Left ventricle myocardium inferior (tissue), 1 donor: ENCODE measurements at places on chromosomes 4 and X. TPM values are rescaled to one million over a fixed set of nuclear protein-coding genes. Genes with fewer than 3 reads are reported as not detected.
A peak's percentile ranks its signal among the peaks of the same experiment; 100 is the strongest.

- peak; percentile 15 for DNase-seq
These were observed 513 bp downstream of the NHSL2 start for GRCh38 chrX:71910986-71911730.

DNA sequence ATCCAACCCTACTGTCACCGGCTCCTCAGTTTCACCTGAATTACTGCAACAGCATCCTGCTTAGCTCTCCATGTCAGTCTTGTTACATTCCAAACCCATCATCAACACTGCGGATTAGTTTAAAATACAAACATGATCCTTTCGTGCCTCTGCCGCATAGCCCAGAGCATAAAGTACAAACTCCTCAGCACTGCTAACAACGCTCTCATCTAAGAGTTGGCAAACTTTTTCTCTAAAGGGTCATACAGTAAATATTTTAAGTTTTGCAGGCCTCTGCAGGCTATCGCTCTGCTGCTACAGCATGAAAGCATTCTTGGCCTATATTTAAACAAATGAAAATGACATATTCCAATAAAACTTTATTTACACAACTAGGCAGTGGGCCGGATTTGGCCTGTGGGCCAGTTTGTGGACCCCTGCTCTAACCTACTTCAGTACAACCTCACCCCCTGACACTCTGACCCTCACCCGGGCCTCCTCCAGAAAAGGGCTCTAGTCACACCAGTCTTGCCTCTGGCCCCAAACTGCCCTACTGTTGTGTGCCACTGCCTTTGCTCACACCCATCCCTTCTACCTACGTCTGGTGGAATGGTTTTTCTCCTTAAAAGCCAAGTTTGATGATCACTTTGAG lies 7.2 kb downstream of the STX18 start:
- no peak for DNase-seq

GRCh38 chr4:56445699-56446098 lies 9.6 kb downstream of the PAICS start:
- DNase-seq: no peak

DNA sequence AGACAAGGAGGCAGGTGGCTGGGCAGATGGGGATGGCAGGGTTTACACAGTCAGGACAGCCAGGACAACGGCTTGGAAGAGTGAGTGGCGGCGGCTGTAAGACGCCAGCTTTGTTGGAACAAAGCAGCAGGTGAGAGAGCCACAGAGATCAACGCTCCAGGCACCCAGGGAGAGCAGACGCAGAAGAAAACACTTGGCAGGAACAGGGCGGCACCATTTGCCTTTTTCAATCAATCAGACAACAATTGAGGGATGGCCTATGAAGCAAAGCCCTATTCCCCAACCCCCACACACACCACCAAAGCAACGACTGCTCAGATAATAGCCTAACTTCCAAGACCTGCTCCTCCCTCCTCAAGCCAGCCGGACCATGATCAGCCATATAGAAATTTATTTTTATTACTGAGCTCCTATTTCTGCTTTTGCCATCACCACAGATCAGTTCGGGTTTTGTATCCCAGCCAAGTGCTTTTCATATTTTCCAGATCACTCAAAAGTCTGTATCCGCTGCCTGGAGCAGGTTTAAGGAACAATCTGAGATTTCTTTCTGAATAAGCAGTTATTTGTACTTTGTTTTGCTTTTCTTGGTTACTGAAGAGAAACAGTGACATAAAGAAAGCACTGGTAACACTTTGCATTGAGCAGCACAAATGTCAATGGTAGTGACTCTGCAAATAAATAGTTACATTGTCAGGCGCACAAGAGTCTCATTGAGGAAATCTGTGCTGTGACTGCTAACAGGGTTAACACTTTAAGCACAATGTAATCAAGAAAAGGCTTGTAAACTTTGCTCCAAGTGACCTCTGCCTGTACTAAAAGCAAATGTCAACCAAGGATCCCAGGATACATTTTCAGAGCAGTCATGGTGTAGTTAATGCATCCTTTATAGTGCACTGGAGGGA lies 81.8 kb upstream of the RBPJ start:
- no peak for DNase-seq

GRCh38 chr4:54658252-54659093 lies 716 bp downstream of the KIT start:
- peak; percentile 52 for DNase-seq

DNA sequence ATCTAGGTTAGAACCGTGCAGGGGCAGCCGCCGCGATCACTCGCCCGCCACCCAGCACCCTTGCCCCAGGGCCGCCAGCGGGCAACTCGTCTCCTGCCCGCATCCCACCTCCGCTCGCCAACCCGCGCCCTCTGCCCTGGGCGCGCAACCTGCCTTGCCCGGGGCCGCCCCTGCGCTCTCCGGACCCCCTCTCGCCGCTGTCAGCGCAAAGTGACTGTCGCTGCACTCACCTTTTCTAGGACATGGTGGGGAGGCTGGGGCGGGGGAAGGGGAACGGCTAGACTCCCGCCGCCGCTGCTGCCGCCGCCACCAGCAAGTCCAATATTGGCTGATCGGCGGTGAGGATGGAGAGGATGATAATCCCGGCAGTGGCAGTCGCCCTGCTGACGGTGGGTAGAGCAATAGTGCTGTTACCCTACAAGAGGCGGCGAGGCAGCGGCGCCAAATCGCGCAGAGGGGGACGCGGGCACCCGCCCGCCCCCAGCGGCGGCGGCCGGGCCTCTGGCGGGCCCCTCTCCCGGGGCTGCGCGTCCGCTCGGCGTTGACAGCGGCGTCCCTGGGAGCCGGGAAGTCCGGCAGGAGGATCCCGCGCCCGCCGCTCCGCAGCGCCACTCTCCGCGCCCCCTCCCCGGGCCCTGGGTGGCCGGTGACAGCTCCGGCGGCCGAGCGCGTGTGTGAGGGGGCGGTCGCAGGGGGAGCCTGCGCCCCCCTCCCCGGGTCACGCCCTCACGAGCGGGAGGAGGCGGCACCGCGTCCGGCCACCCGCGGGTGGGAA lies 2.3 kb upstream of the NR3C2 start:
- DNase-seq: peak; percentile 27

GRCh38 chrX:48800574-48801279 lies 1.1 kb upstream of the HDAC6 start:
- DNase-seq: no peak

DNA sequence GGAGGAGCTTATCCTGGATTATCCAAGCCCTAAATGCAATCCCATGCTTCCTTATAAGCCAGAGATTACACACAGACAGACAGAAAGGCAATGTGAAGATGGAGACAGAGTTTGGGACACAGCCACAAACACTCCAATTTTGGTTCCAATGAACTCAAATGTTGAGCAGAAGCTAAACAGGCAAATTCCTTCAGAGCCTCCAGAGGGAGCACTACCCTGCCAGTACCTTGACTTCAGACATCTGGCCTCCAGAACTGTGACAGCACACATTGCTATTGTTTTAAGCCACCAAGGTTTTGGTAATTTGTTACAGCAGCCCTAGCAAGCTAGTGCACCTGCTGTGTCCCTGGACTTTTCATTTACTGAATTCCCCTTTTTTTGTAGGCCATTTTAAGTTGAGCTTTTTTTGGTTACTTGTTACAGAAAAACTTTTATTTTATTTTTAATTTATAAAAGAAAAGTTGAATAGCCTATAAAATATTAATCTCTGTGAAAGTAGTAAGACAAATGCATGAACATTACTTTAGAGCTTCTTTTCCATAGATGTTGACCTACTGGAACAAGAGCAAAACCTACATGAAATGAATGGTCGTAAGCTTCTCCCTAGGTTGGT lies 33.4 kb upstream of the SRD5A3 start:
- DNase-seq: no peak

GRCh38 chrX:153973127-153974002 lies 811 bp downstream of the TMEM187 start:
- no peak for DNase-seq

- DNase-seq: peak; percentile 20
These were observed 182.1 kb upstream of the TET2 start for GRCh38 chr4:104964410-104965175.

DNA sequence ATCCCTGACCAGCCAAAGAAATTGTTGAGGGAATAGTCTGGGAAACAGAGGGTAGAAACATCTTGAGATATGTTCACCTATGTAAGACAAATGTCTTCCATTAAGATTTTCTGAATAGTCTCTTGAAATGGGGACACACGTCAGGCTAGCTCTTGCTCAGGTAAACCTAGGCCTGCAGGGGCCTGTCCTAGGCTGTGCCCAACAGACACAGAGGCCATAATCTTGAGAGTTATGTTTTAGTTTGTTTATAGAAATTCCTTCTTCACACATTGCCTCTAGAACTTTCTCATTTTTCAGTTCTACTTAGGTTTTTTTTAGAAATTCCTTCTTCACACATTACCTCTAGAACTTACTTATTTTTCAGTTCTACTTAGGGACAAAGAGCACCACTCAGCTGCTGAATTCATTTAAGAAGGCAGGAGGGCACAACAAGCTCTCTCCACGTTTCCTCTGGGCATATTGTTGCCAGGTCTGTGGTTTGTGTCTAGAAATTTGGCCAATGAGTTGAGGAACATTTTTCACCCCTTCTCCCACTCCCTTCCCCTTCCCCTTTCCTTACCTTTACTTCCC lies 94.9 kb downstream of the ARHGAP24 start:
- DNase-seq: no peak

DNA sequence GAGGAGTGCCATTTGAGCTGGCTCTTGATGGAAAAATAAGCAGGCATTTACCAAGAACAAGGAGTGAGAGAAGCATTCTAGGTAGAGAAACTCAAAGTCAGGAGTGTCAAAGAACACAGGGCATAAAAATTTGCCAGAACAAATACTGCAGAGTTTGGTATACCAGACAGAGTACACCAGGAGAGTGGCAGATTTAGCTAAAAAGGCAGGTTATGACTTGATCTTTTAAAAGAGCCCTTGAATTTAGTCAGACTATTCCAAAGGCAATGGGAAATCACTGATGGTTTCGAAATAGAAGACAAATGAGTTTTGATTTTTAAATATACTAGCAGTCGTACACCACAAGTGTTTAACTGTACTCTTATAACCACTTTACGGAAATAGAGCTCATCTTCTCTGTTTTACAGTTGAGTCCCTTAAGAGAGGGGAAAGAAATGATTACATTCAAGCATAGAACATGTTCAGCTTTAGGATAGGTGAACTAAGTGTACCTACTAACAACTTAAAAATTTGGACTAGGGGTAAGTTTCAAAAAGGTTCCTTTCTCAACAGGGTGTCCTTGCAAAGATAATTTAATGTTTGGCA lies 10.2 kb downstream of the UBE2D3 start:
- no peak for DNase-seq

DNA sequence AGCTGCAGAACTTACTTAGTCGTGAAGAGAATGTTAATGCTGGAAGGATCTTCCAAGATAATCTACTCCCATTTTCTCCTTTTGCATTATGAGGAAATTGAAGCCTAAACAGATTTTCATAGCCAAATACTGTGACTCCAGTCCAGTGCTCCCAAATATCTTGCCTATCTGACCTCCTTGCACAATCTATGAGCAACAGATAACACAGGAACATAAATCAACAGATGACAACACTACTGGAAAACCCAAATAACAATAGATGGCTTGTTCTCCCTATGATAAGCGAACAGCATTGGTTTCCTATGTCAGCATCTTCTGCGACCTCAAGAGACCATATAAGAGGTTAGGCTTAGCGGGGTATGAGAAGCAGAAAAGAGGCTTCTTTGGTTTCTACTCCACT lies 88.0 kb downstream of the CORIN start:
- DNase-seq: no peak

- DNase-seq: no peak
These were observed 100.5 kb upstream of the AADAT start for GRCh38 chr4:170190265-170190664.

DNA sequence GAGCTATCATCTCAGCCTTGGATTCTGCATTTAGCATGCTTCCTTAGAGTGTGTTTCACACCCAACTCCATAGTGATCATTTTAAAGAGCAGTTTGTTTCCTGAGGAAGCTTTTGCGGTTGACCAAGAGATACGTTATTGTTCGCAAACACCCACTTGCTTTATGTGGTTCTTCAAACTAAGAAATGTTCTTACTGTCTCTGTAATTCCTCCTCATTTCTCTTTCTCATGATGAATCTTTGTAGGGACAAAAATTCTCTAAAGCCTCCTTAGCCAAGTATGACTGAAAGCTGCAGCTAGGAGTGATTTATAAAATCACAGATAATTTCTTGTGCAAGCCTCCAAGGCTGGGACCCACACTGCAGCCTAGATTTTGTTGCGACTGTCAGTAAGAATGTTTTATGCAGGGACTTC lies 10.0 kb downstream of the TNIP3 start:
- DNase-seq: no peak

GRCh38 chr4:70938086-70938485 lies 35.9 kb downstream of the MOB1B start:
- DNase-seq: no peak

DNA sequence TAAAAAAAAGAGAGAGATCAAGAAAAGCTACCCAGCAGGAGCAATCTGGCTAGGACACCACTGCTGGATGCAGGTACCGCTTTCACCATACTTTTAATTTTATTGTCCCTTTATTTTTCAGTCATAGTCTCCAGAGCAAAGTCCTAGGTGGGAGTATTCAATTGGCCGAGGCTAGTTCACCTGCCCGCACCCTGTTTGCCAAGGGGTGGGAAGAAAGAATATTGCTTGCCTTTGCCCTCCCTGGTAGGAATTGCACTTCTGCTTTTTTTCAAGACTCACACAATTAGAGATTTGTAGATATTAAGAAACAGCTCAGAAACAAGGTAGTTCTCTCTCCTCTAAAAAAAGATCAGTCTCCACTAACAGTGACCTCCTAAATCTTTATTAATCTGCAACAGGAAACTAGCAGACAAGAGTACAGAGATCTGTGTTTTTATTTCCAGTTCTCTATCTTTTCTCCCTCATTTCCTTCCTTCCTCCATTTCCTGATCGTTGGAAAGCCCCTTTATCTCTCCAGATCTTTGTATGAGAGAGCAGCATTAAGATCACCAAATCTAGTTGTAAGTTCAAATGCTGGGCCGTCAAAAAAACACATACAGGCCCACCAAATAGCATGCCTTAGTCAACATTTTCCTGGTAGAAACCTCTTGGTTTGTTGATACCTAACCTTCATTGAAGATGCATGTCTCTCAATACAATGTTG lies 9.4 kb upstream of the RPGR start:
- no peak for DNase-seq

DNA sequence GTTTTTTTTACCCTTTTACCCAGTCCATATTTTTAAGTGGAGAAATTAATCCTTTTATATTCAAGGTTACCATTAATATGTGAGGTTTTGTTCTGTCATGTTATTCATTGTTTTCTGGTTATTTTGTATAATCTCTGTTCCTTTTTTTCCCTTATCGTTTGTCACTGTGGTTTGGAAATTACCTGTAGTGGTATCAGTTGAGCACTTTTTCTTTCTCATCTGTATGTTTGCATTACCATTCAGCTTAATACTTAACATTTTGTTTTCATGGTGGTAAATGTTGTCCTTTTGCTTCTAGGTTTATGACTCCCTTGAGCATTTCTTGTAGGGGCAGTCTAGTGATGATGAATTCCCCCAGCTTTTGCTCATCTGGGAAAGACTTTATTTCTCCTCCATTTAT lies 6.6 kb downstream of the ETDC start:
- DNase-seq: no peak

GRCh38 chr4:79695848-79696247 lies 287.8 kb upstream of the GK2 start:
- DNase-seq: no peak

The MXRA5 gene
- 2.0 TPM for total RNA-seq

The HMGN5 gene
- total RNA-seq: 3.1 TPM

The HNRNPDL gene
- 93.5 TPM for total RNA-seq

The MAGEA8 gene
- total RNA-seq: not detected

The PDLIM3 gene
- 308 TPM for total RNA-seq

The ABLIM2 gene
- total RNA-seq: 43.5 TPM

The PDGFRA gene
- total RNA-seq: 24.8 TPM
